ENCODE measurements at places on chromosomes 1 and 21.

DNA sequence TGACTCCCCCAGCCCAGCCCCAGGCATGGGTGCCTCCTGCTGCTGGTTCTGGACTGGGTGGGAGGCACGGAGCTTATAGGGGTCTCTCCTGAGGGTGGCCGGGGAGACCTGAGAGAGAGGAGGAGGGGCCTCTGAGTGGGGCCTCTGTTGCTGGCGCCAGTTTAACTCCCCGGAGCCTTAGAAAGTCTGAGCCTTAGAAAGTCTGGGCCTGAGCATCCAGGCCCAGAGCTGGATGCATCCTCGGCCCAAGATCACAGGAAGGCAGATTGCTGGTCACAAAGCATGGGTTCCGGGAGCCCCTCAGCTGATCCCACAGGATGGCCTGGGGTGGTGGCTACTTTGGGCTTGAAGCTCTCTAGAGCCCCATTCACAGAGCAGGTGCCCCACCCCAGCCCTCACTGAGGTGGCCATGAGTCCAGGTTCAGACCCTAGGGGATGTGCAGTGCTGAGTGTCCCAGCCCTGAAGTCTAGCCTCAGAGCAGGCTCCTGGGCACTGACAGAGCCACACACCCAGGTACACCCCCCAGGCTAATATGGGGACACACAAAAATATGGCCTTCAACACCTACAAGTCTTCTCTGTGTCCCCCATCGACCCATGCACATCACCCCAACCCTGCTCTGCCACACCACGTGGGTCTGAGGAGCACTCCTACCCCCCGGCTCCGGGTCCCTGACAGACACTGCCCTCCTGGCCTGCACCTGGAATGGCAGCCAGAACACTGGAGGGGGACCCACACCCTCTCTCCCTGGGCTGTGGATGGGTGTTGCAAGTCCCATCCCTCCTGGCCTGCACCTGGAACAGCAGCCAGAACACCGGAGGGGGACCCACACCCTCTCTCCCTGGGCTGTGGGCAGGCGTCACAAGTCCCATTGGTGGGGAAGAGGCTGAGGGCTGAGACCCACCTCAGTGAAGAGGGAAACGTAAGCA lies 9.7 kb downstream of the PLA2G2F start:
- no peak for DNase-seq

DNA sequence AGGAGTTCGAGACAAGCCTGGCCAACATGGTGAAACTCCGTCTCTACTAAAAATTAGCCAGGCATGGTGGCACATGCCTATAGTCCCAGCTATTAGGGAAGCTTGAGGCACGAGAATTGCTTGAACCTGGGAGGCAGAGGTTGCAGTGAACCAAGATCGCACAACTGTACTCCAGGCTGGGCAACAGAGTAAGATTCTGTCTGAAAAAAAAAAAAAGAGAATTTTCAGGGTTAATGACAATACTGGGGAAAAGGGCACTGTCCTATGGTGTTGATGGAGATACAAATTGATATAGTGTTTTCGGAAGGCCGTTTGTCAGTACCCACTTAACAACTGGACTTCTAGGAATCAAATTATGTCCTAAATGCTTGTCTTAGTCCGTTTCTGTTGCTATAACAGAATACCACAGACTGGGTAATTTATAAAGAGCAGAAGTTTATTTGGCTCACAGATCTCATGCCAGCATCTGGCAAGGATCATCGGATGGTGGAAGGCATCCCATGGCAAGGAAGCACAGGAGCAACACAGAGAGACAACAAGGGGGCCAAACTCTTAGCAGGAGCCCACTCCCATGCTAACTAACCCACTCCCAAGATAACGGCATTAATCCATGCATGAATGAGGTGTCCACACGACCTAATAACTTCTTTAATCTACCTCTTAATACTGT lies 41.3 kb downstream of the ZBTB8A start:
- DNase-seq, result no peak

DNA sequence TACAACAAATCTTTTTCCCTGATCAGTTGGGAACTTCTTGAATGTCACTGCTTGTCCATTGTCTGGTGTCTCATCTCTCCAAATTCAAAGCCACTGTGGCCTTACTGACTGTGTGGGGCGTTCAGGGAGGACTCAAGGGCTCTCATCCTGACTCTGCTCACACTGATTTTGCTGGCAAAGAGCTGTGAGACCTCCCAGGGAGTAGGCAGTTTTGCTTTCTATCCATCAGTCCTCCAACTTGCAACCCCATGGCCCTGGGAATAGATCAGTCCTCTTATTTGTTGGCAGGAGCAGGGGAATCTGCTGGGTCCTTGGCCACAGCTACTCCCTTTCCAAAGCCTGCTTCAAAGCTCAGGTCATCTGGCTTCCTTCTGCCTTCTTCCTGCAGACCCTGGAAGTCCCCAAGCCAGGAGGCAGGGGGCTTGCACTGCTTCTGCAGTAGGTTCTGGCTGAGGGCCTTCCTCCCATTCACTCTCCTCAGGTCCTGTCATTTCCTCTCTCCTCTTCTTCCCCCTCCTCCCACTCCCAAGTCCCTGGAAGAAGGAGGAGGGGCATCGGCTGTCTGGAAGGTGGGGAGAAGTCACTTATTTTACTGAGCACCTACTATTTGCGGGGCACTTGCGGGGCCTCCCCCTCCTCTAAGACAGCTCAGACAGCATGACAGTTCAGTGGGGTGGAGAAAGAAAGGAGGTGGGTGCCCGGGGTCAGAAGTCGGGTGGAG lies 876 bp upstream of the NAV1 start:
- DNase-seq, result no peak

DNA sequence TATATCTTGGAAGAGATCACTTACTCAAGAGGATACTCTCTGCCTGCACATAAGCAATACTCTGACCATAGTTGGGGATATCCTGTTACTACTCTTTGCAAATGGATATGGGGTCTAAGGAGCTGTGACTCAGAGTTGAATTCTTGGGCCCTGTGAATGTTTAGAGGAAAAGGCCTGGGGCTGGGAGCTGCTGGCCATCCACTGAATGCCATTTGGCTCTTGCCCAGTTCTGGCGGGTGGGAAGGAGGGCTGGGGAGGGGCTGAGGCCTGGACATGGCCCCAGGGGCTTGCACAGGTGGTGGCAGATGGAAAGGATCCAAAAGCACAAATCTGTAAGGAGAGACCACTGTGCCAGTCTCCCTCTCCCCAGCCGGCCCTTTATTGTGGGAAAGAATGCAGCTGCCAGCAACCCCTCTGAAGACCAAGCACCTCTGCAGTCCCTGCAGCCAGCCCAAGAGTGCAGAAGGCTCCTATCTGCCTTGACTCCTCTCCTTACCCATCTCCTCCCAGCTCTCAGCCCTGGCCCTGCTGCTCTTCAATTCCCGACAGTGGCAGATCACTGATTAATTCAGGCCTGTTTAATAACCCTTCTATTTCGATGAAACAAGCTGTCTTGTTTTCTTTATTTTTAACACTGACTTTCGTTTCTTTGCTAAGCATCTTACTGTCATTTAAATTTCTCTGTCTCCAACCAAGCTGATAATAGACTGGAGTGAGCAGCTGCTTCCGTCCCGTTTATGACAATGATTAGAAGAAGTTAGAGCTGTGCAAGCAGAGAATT lies 12.1 kb downstream of the PLXNA2 start:
- no peak for DNase-seq

DNA sequence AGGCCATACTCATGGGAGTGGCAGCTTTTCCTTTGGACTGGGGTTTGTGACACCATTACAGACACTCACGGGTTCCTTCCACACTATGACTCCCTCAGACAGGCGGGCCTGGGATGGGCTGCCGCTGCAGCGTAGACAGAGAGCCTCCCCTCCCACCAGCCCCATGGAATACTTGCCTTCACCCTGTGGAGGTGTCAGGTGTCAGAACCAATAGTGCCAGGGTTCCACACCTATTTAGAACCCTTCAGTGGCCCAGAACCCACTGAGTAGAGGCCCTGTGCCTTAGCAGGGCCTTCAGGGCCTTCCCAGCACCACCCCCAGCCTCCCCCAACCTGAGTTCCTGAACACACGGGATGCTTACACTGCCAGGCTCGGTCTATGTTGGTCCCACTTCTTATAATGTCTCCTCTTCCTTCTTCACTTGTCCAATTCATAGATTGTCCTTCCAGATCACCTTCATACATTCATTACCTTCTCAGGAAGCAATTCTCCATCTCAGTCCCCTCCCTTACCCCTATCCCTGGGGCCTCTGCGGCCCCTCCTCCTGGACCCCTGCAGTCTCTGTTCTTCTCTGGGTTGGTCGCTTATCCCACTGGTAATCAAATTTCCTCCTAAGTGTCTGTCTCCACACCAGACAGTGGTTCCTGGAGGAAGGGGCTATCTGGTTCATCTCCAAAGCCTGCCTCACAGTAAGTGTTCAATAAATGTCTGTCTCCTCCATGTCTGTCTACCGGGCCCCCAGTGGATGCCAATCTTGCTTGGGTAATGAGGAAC lies 1.4 kb upstream of the RHBG start:
- DNase-seq, result no peak

DNA sequence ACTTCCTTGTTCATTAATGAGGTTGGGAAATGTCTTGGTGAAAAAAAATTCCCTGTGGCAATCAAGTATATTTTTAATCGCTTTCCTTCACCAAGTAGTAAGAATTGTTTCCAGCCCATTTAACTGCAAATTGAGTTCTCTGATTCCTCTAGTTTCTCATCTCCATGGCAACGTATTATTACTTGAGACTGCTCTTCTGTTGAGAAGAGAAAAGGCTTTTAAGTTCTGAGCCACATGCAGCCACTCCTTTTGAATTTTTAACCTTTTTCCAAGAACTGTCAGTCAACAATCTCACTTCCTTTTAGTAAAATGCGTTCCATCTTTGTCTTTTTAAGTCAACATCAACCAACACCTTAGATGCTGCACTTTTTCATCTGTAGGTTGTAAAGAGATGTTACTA lies 75.7 kb upstream of the KIAA1614 start:
- no peak for DNase-seq

- no peak for DNase-seq
Observed at GRCh38 chr1:118262865-118263264, 77.8 kb upstream of the SPAG17 start.

- DNase-seq, result no peak
Observed at GRCh38 chr1:93111065-93111464, 32.0 kb downstream of the MTF2 start.

DNA sequence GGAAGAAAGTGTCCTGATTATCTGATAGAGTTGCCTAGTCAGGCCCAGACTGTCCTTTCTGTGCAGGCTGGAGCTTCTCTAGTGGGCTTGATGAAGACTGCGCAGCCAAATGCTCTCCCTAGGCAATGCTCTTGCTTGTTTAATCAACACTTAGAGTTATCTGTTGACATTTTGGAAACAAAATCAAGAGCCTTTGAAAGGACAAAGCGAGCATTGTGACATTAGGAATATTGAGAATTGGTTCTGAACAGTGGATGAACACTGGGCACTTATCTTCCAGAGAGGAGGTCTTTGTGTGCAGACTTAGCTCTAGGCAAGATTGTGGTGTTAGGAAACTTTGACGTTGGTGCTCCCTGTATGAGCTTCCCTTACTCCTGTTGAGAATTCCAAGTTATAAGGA lies 94.5 kb downstream of the DNTTIP2 start:
- DNase-seq, result no peak

DNA sequence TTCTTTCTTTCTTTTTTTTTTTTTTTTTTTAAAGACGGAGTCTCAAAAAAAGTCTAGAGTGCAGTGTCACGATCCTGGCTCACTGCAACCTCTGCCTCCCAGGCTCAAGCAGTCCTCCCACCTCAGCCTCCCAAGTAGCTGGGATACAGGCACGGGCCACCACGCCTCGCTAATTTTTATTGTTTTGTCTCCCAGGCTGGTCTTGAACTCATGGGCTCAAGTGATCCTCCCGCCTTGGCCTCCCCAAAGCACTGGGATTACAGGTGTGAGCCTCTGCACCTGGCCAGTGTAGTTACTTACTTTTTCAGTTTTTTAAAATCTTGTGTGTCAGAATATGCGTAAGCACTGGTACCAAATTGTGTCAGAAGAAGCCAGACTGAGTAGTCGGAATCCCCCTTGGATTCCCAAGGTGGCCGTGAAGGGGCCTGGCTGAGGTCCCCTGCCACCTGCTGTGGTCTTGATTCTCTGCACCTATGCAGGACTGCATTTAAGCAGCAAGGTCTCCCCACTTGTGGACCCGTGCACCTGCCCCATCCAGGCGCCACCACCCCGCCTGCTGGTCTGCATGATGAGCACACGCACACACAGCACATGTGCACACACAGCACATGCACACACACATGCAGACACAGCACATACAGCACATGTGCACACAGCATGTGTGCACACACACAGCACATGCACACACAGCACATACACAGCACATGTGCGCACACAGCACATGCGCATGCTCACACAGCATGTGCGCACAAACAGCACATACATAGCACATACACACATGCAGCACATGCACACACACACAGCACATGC lies 47.5 kb downstream of the PCNT start:
- DNase-seq, result no peak

DNA sequence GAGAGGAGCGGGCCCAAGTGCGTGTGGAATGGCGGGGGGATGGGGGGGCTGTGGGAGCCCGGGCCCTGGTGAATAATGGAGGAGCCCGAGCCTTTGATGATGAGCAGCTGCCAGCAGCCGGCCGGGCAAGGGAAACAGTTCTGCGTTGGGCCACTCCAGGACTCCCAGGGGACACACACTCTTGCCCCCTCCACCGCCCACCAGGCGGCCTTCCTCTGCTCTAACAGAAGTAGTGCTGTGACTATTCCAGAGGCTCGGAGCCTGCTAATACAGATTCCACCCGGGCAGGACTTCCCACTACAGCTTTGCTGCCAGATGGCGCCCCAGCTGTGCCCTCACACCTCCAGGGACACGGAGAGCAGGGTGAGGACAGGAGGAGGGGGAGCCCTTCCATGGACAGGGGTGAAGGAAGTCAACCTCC lies 48.2 kb upstream of the LRP8 start:
- DNase-seq, result no peak

DNA sequence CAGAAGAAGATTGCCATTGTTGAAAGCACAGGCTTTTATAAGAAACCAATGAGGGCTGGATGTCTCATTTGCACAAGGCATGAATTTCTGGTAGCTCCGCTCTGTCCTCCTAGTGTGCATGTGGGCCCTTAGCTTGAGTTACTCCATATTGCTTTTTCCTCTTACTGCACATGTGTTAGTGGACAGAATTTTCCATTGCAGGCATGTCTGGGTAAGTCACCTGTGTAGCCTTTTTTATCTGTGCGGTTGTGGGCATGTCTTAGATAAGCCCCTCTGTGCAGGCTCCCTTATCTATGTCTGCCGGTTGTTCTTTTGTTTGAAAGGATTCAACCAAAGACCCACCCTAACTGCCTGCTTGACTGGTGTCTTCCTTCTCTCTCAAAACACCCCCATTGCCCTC lies 7.2 kb upstream of the CLCA1 start:
- no peak for DNase-seq
